ENCODE measurements at places on chromosomes 3 and 15.

GRCh38 chr3:178960181-178960580, 111.4 kb downstream of the ZMAT3 start:
- DNase-seq, result no peak

DNA sequence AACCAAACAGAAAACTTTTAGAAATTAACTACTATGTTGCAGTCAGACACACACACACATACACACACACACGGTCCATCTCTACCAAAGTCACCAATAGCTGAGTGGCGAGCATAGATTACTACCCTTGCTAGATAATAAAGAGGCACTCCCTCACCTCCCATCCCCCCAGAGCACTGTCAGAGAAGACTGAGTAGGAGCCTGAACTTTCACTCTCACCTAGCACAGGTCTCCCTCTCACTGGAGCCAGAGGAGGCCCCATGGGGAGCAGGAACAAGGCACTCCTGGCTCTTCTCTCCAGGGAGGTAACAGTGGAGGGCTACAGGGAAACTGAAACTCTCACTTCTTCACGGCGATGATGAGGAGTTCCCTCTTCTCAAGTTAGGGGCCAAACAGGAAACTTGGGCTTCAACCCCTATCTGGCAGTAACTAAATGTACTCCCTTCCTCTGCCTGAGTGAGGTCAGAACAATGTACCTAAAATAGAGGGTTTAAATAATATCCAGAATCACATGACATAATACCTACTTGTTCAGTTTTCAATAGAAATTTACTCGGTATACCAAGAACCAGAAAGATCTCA, 975.3 kb upstream of the GBE1 start:
- DNase-seq, result no peak

DNA sequence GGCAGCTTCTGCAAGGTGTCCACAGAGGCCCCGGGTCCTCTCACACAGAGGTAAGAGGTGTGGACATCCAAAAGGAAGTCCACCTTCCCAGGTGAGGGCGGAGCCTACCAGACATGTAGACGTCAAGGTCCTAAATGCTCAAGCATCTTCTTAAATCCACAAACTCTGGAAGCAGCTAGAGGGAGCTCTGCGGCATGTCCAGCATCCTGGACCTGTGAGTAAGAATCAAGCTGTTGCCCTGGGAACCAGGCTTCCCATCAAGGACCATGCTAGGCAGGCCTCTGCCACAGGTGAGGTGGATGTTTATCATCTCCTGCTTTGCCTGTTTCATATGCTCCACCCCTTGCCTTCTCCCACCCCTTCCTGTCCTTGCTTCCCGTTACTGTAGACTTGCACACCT, 368.2 kb downstream of the GABRG3 start:
- no peak for DNase-seq

GRCh38 chr3:158267015-158267414, 157.1 kb downstream of the RSRC1 start:
- DNase-seq, result no peak

DNA sequence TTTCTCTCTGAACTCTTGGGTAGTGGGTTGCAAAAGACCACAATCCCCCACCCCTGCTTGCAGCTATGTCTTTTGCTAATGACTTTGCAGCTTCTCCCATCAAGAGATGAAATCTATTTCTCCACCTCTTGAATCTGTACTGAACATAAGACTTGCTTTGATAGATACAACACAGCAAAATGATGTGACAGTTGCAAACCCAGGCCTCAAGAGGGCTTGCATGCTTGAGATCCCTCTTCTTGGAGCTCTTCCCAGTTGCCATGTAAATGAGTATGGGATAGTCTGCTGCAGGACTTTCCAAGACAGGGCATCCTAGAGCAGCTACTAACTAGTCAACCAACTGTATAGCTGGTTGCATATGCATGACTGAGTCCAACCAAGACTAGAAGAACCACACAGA, 783.6 kb downstream of the PDCD6IP start:
- no peak for DNase-seq

GRCh38 chr15:58433597-58434333, 2.0 kb downstream of the LIPC start:
- no peak for DNase-seq

- no peak for DNase-seq
These were observed 589.7 kb upstream of the KCNMB2 start for GRCh38 chr3:177946497-177946896.

DNA sequence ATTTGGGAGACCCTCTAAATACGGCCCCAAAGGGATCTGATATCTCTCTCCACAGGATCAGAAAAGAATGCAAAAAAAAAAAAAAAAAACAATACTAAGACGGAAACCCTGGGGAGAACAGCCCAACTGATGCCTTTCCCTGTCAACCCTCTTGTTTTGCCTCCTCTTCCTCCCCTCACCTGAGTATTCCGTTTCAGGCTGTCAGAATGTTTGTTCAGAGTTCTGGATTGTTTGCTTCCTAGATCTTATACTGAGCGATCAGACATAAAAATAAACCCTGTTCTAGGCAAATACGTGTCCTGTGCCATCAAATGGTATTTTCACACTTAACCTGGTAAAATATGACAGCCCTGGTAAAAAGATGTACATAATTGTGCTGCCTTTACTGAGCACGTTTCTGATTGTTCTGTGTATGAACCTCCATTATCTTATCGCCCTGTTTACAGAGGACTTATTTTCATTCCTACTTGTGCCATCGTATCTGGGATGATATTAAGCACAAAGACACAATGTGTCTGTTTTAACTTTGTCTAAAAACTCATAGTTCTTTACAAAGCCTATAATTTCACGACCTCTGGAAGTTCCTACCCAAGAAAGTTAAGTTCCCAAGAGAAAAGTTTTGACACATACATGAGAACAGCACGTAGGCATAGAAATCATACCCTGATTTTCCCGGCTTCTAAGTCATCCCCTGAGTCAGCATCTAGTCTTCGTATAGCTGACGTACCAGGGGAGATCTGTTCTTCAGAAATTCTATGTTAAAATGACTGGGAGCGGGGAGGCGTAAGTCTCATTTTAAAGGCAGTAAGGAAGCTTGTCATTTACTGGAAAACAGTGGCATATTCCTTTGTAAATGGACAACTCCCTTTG, 856 bp downstream of the ZBTB38 start:
- DNase-seq, result no peak

GRCh38 chr3:195135917-195136316, 135.0 kb downstream of the XXYLT1 start:
- no peak for DNase-seq

DNA sequence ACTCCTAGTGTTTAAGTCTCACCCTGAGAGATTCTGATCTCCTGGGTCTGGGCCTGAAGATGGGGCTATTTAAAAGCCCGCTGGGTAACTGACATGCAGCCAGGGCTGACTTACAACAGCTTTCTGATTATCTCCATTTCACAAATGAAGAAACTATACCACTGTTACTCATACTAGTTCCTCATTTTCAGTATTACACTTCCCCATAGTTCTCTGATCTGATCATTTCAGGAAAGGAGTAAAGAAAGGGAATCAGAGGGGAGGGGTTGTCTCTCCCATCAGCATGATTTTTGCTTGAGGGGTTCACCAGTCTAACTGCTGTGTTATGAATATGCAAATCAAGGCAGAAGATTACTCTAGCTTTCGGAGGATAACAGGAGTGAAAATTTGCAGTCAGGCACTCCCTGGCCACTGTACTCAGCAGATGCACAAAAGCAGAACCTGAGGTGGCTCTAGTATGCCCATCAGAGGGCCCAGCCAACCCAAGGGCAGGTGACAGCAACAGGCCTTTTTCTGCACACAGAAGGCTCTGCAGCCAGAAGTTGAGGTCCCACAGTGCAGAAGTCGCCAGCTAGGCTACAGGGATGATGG, 59.4 kb downstream of the DAPK2 start:
- no peak for DNase-seq

DNA sequence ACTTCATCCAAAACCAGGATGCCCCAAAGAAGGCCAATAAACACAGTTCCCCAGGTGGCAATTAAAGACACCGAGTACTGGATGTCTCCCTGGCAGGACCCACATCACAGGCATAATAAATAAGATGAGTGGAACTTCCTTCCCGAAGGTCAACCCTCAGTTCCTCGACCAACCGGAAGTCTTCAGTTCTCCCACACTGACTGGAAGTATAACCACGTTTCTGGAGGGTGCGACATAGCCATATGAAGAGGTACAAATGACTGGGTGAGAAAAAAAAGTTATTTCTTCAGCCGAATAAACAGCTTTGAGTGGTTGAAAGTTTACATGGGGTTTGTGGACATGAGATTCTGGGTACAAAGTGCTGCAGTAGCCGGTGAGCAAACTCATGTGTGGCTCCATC, 34.6 kb upstream of the MUC13 start:
- DNase-seq, result no peak

- DNase-seq, result peak; percentile 82
These were observed 7.0 kb upstream of the CD276 start for GRCh38 chr15:73677146-73677607.

DNA sequence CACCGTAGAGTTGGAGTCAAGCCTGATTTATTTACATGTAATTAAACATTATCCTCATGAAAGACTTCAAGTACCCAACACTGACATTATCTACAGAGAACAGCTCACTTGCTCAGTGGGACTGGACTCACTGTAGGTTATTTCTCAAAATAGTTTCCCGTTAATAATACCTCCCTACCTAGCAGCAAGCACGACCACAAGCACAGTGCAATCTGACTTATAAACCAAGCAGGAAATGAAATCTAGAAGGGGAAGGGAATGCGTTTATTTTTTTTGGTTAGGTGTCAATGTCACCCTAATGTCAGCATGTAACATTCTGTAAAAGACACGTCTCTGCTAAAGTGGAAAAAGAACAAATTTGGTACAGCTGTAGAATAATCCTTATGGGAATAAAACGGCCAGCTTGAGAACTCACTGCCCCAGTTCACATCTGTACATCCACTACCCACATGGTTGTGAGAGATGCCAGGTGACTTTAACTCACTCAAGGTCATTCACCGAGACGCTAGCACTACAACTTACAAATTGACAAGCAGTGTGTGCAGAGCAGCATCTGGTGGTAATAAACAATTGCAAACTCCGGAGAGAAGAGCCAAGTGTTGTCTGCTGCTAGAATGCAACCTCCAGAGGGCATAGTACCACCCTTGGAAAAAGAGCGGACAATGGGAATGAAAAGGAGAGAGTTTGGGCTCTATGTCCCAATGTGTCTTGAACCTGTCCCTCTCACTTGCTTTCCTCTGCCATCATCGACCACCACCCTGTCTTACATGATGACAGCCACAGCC, 242.5 kb downstream of the CADPS start:
- DNase-seq, result no peak

- no peak for DNase-seq
These were observed 40.1 kb downstream of the TTC23 start for GRCh38 chr15:99209326-99209725.

GRCh38 chr3:190790185-190790584, 72.3 kb downstream of the GMNC start:
- no peak for DNase-seq

DNA sequence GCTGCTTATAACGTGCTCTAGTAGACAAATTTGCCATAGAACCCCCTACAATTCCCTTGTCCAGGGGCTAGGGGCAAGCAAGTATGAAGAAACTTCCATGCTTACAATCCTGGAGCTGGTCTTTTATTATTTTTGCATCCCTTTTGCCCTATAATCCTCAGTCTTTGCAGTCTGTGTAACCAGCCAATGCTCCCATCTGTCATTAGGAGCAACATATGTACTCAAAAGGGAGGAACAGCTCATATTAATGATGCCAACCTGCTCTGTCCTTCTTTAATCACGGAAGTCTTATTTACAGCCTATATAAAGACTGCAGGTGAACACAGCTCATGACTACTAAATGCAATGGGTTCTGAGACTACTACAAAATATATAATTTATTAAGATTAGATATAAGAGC, 263.3 kb downstream of the ZIC1 start:
- no peak for DNase-seq

- no peak for DNase-seq
These were observed 13.6 kb downstream of the IGDCC4 start for GRCh38 chr15:65409036-65409631.

DNA sequence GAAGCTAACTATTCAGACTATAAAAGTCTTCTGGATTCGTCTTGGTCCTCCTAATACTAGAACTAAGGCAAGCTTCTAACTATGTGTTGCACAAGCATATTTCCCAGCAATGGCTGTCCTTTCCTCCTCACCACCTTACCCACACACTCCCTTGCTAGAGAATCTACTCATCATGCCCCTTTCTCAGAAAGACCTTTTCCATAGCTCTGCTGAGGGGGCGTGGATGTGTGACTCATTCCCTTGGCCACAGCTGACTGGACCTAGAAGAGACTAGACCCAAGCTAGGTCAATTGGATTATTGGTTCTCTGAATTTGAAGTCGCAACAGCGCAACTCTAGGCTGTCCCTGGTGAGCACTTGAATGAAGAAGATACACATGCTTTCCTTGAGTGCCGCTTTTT, 47.1 kb downstream of the ERC2 start:
- DNase-seq, result no peak

DNA sequence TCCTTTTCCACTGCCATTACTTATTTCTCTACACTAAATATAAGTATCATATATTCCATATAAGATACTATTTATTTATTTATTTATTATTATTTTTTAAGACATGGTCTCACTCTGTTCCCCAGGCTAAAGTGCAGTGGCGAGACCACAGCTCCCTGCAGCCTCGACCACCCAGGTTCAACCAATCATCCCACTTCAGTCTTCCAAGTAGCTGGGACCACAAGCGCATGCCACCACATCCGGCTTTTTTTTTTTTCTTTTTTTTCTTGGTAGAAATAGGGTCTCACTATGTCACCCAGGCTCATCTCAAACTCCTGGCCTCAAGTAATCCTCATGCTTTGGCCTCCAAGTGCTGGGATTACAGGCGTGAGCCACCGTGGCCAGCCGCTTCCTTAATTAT, 56.6 kb downstream of the TP53BP1 start:
- no peak for DNase-seq

DNA sequence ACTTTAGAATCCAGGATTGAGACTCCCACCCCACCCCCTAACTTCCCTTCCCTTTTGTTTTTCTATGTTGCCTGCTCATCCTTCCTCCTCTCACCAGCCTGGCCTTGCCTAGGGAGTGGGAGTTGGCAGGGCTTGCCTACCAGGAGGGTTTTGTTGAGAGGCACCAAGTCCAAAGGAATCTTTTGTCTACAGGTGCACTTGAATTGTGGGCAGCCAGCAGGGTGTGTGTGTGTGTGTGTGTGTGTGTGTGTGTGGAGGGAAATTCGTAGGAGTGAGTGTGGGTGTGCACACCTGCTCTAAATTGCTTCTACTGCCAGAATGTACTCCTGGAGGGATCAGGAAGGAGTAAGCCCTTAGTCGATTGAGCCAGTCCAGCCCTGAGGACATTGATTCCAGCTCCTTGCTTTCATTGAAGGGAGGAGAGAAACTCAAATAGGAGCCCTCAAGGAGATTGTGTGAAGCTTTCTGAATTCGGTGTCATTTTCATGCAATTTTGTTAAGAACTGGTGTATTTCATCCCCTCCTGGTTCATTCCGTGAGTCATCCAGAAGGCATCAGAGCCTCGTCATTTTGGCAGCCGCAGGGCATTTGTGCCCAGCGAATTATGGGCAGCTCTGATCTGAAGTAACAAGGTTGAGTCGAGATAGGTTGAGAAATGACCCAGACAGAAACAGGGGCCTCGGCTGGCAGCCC, 112.1 kb downstream of the SLCO3A1 start:
- peak; percentile 34 for DNase-seq

Data from ascending aorta (tissue), 2 donors.